Spinal cord (tissue), 10 donors: ENCODE measurements at places on chromosomes 4 and X. TPM values are rescaled to one million over a fixed set of nuclear protein-coding genes. Genes with fewer than 3 reads are reported as not detected.

GRCh38 chr4:4311193-4311592 is 21.1 kb downstream of the ZBTB49 start:
- H3K4me1 ChIP-seq = no peaks in the 10 kb centered on the region
- H3K36me3 ChIP-seq = peaks cover 27% of the 10 kb centered on the region
- H3K4me3 ChIP-seq = no peak overlapping the region
- H3K27me3 ChIP-seq = no peaks in the 10 kb centered on the region
- no peak for DNase-seq

DNA sequence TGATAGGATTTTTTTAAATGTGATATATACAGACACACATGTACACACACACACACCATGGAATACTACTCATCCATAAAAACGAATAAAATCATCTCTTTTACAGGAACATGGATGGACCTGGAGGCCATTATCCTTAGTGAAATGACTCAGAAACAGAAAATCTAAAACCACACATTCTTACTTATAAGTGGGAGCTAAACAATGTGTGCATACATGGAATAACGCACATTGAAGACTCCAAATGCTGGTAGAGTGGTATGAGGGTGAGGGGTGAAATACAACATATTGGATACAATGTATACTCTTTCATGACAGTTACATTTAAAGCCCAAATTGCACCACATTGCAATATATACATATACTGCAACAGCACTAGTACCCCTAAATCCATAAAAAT is 120.2 kb upstream of the ADGRL3 start:
- no peaks in the 10 kb centered on the region for H3K4me1 ChIP-seq
- H3K27ac ChIP-seq = no peak overlapping the region
- no peak overlapping the region for H3K4me3 ChIP-seq
- DNase-seq = no peak
- no peaks in the 10 kb centered on the region for H3K27me3 ChIP-seq

DDX60 gene
- 3.6 TPM for polyA plus RNA-seq

RADX gene
- polyA plus RNA-seq = 13.2 TPM
